ENCODE measurements at places on chromosomes 7 and 10.

DNA sequence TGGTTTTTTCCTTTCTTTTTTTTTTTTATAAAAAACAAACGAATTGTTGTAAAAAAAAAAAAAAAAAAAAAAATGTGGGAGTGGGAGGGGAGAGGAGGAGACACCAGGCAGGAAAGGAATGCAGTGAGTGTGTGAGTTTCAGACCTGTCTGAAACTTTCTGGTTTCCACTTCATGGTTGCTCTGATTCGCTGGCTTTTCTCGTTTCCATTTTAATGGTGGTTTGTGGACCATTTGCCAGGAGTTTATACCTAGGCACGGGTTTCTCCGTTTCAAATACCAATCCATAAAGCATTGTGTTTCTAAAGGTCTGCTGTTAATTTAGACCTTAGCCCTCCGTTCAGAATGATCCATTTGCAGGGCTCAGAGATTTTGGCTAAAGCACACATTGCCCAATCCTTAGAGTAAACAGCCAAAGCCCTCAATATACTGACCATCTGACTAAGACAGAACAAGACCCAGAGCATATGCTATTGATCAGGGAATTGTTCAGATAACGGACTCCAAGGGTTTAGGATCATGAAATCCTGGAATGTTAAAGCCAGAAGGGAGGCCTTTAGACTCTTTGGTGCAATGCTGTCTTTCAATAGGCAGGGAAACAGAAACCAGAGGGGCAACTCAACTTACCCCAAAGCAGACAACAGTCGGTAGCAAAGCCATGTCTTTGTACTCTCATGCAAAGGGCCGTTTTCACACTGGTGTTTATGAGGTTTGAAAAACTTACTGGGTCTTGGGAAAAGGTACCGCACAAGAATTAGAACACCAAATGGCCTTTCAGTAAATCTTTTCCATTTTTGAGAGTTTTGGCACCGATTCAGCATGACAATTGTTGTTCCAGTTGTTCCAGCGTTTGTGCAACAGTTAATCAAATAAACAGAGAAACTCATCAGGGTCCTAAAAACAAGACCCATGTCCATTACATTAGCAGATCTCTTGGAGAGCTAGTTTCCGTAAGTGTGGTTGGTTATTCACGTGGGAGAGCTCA, 94.3 kb upstream of the AGBL3 start:
- no peak for DNase-seq

GRCh38 chr7:102891693-102892261, 21.0 kb upstream of the LRRC17 start:
- DNase-seq: peak; percentile 40

DNA sequence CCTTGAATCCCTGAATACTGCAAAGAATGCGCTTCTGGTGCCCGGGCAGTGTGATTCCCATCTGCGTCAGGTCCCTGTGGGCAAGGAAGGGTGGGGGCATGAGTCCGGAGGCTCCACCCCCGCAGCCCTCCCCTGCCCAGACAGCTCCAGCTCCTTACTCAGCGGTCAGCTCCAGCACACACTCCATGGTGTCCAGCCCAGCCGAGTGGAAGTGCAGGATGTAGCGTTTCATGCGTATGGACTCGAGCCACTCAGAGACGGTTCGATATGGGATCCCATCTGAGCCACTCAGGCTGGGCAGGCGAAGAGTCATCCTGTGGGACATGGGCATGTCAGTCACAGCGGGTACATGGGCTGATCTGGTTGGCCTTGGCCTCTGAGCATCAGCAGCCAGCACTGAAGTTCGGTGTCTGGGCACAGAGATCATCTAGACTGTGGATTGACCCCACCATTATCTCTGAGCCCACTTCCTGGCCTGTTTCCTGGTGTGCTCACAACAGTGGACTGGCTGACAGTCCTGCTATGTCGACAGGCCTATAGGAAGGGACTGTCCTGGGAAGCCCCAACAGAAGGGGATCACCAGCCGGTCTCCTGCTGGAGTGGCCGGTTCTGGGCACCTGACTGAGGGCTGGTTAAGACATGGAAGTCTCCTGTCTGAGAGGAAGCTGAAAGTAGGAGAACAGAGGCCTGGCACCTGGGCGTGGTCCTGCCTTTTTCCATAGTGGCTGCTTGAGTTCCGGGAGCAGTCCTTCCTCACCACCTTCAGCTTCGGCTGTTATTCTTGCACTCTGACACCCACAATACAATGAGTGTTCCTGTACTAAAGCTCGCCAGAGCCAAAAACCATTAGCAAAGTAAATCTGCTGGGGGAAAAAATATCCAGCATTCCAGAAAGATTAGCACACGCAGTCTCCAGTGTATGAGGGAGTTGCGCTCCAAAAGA, 10.6 kb downstream of the ZYX start:
- DNase-seq: no peak

GRCh38 chr10:133094286-133094685, 6.6 kb downstream of the ADGRA1 start:
- DNase-seq: no peak

- DNase-seq: no peak
These were observed 2.4 kb downstream of the MKX start for GRCh38 chr10:27743012-27743876.

DNA sequence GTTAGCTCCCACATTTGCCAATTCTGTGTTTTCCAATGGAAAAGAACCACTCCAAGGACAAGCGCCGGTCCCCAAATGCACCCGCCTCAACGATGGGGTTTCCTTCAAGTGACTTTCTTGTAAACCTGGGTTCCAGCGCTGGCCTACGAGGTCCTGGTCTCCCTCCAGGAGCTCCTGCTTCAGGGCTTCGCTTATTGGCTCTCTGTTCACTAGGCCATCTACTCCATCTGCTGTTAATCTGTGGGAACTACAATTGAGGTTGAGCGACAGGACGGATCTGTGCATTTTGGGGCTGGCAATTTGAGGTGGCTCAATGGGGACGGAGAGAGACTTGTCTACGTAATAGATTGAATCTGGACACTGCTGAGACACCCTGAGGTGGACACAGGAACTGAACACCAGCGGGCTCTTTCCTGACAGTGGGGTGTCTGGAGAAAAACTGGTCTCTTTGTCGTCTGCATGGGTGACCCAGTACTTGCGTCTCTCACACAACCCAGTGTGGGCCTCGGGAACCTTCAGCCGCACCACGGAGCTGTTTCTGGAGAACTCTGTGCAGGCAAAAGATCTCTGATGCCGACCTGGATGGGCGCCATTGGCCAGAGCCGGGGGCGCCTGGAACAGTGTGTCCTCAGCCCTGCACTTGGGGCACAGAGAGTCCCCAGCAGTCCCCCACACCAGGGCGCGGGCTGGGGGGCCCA, 115.9 kb upstream of the ADAM12 start:
- no peak for DNase-seq

- no peak for DNase-seq
These were observed 14.8 kb downstream of the MYL10 start for GRCh38 chr7:101614098-101614938.

GRCh38 chr7:112874909-112875308, 84.7 kb upstream of the TMEM168 start:
- no peak for DNase-seq

DNA sequence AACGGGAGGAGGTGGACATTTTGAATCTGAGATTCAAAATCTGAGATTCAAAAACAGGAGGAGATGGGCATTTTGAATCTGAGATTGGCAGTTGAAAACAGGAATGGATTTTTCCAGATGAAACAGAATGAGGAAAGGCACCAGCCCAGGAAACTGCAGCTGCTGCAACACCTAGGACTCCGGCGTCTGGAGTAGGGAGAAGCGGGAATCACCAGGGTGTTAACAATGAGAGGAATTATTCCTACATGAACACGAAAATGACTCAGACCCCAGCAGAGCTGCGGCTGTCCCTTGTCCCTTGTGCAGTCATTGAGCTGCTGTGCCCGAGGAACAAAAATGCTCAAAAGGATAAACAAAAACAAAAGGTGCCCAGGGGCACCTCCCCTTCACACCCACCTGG, 59.9 kb upstream of the KAT6B start:
- DNase-seq: no peak

GRCh38 chr10:92407305-92408016, 116.5 kb downstream of the MARCHF5 start:
- DNase-seq: no peak
